ENCODE measurements at places on chromosomes 5 and 9. TPM values are rescaled to one million over a fixed set of nuclear protein-coding genes. Genes with fewer than 3 reads are reported as not detected.

GRCh38 chr9:112581469-112582176, 95.0 kb downstream of the KIAA1958 start:
- no peak for DNase-seq

Gene TAF11L5
- total RNA-seq: not detected

Gene BHMT2
- not detected for total RNA-seq

Gene ENG
- 19.3 TPM for total RNA-seq

DNA sequence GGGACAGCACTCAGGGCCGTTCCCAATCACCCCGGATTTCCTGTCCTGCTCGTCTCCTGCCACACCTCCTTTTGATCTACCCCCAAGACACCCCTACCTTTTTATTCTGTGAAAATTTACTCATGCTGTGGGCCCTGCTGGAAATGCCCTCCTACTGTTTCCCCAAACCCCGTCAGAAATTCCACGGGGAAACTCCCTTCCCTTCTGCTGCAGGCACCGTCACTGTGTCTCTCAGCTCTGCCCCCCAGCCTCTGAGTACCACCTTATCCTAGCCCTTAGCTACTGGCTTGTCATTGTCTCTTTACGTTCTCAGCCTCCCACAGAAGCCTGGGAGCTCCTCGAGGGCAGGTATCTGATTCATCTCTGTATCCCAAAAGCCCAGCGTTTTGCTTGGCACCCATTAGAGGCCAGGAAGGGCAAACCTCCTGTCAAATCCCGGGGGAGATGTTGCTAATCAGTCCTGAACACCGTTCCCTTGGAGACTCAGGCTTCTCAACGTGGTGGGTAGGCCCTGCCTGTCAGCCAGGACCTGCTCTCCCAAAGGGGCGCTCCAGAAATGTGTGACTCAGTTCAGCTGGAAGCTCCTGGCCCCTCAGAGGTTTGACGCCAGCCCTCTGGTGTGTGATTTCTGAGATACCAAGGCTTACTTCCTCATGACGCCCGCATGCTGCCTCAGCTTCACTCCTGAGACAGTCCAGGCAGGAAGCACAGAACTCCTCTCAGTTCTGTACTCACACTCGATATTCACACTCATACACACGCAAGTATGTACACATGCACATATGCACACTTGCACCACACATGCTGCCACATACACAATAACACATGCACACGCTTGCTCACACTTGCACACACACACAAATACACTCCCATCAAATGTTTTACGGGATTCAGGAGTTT, 50.7 kb upstream of the GRHPR start:
- DNase-seq: no peak

Measured in CD8-positive, alpha-beta memory T cell (primary cell).